ENCODE measurements at places on chromosomes 2 and 18.

DNA sequence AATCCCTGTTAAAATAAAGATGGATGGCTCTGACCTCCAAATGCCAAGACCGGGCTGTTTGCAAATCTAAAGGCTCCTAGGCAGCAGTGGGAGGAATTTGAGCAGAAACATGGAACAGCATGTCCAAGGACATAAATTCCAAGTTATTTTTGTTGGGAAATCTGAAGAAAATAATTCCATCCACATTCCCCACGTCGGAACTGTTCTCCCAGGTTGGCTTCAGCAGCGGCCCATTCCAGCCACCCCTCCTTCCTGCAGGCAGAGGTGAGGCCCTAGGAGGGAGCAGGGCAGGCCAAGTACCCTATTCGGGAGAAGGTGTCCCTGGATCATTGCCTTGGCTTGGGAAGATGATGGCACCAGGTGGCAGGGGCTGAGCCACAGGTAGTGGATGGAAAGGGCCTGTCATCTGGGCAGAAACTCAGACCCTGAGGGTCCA, 117.1 kb downstream of the CAPN13 start:
- DNase-seq: no peak

DNA sequence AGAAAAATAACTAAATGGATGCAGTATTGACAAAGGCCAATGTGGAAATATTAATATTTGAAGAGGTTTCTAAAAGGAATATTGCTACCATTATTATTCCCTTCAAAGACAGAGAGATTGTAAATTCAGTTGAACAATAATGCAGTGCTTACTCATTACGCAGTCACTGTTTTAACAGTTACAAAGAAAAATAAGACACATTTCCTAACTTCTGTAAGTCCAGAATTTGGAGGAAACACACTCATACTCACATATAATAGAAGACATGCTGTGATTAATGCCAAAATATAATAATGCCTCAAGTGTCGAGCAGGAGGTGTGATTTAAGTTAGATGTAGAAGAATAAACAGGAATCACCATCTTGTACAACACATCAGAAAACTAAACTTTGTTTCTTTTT, 389.2 kb downstream of the FBXO15 start:
- DNase-seq: no peak

DNA sequence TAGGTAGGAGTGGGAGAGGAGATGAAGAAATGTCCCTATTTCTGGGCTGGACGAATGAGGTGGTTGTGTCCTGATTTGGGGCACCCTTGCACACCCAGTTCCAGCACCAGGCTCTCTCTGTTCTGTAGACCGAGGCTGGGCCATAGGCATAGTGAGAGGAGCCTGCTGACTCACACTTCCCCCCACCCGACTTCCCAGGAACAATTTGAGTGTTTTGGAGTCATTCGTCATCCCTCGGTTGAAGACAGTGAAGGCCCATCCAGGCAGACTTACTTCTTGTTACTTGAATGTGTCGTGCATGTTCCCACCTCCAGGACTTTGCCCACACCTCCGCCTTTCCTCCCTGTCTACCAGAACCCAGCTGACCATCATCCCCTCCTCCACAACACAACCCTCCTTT, 179.1 kb downstream of the HAUS1 start:
- no peak for DNase-seq

DNA sequence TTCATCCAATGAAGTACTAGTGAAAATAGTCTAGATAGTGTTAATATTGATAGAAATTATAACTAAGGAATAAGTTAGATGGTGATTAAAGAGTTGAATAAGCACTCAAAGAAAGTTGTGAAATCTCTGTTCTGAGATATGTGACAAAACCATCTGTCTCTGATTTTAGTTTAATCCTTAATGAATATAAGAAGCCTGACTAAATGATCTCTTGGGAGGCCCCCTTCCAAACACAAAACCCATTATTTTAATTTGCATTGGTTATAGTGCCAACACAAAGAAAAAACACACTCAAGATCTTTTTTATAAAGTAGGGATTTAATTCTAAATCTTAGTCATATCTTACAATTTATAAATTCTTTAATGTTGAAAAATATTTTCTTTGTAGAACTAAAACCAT, 34.0 kb downstream of the SCN2A start:
- no peak for DNase-seq

DNA sequence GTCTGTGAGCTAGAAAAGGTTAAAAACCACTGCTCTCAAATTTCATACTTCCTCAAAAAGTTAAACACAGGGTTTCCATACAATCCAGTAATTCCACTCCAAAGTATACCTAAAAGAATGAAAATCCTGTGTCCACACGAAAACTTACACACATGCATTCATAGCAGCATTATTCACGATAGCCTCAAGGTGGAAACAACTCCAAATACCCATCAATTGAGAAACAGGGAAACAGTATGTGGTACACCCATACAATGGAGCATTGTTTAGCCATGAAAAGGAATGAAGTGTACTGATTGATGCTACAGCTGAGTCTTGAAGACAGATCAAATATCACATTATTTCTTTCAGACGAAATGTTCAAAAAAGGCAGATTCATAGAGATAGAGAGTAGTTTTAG, 36.7 kb downstream of the UXS1 start:
- no peak for DNase-seq

DNA sequence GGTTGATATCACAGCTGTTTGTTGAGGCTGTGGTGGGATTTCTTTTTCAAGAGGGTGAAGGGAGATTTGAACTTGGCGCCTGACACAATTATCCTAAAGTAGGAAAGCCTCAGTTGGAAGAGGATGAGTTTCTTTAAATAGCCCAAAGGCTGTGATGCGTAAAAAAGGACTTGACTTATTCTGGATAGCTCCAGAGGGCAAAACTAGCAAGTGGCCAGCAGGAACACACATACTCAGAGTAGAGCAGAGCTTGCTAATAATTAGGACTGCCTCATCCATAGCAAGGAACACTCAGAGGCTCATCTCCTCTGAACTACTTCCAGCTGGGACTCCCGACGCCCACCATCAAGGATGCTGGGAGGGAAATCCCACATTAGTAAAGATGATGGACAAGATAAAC, 74.0 kb downstream of the AFF3 start:
- no peak for DNase-seq

DNA sequence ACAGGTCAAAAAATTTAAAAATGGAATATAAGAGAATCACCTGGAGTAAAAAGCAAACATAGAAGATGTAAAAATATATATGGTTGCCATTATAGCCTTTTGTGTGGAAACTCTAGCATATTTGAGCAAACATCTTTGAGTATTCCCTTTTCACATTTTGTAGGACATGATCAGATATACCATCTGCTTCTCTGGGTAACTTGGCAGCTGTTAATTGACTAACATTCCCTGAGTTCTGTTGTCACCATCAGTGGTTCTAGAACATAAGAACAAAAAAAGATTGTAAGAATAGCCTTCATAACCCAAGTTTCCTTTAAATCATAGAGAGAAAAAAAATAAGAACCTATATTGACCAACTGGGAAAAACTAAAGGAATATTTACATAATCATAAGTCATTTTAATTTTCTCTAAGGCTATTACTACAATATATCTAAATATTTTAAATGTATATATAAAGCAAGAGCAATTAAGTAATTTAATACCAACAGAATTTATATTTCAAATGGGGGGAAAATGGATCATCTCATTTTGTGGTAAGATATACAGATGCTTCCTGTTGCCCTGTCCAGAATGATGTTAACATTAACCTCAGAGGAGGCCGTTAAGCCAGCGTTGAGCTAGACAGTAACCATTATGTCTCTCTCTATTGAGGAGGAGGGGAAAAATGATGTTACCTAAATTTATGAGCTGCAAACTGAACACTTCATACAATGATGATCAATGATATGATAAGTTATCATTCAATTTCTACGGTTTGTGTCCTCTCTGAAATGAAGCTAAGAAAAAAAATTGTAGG, 9.8 kb upstream of the INO80D start:
- DNase-seq: no peak

- DNase-seq: no peak
Observed at GRCh38 chr2:61670591-61671501, 132.7 kb upstream of the XPO1 start.

- no peak for DNase-seq
Observed at GRCh38 chr18:60018618-60019462, 119.0 kb downstream of the PMAIP1 start.

- no peak for DNase-seq
Observed at GRCh38 chr18:7577706-7578105, 10.6 kb downstream of the PTPRM start.

DNA sequence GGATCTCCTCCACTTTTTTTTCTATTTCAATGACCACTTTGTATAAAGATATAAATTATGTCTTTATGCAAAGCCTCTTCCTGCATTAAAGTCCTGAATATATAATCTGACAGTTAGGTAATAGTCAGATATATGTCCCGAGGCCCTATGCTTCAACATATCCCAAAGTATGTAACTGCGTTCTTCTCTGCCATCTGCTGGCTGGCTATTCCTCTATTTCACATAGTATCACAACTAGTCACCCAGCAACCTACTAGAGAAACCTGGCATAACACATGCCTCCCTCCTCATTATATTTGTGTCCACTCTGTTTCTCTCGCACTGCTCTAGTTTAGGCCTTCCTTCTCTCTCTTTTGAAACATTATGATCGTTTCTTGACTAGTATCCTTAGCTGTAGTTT, 640.8 kb downstream of the DPP10 start:
- DNase-seq: no peak

DNA sequence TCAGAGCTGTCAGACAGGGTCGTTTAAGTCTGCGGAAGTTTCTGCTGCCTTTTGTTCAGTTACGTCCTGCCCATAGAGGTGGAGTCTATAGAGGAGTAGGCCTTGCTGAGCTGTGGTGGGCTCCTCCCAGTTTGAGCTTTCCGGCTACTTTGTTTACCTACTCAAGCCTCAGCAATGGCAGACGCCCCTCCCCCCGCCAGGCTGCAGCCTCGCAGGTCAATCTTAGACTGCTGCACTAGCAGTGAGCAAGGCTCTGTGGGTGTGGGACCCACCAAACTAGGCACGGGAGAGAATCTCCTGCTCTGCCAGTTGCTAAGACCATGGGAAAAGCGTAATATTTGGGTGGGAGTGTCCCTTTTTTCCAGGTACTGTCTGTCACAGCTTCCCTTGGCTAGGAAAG, 86.5 kb downstream of the EFEMP1 start:
- DNase-seq: no peak

DNA sequence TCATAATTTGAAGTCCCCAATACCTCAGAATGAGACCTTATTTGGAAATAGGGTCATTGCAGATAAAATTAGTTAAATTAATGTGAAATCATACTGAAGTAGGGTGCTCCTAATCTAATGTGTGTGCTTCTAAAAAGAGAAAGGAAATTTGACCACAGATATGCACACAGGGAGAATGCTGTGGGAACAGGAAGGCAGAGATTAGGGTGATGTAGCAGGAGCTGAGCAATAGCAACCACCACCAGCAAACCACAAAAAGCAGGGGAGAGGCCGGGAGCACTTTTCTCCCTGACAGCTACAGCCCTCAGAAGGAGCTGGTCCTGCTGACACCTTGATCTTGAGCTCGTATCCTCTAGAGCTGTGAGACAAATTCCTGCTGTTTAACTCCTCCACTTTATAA, 24.6 kb upstream of the SCG2 start:
- no peak for DNase-seq

GRCh38 chr2:176814740-176815367, 397.7 kb upstream of the HNRNPA3 start:
- DNase-seq: no peak

- DNase-seq: no peak
Observed at GRCh38 chr18:9688036-9688741, 19.9 kb upstream of the RAB31 start.

- DNase-seq: no peak
Observed at GRCh38 chr18:56112013-56112749, 524.2 kb upstream of the TCF4 start.

- no peak for DNase-seq
Observed at GRCh38 chr18:61731693-61732376, 161.0 kb downstream of the RNF152 start.

GRCh38 chr2:66604326-66604725, 169.4 kb downstream of the MEIS1 start:
- DNase-seq: no peak

DNA sequence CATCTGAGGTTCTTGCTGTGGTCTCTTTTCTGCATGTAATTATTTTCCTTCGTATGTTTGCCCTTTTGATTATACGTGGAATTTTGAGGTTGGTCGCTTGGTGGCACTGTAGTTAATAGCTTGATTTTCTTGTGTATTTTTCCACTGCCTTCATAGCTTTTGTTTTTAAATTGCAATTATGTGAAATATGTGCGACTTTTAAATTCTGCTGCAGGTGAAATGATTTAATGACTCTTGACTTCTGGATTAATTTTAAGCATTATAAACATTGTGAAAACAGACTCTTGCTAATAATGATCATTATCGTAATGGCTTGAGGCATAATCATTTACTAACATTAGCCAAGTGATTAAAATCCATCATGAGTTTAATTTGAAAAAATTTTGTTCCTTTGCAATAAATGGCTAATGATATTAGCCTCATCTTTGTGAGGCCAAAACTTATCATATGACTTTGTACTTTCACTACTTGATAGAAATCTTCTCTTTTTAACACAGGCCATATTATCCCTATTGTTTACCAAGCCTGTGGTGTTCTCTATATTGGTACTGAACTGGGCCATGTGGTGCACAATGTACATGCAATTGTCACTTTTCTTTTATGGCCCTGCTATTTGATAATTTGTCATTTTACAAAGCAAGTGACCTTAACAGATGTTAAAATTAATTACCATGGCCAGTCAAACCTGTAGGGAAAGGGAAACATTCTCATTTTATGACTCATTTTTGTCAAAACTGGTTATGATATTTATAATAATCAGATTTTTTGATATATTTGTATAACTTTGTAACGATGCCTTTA, 62.8 kb upstream of the NEUROD1 start:
- peak; percentile 45 for DNase-seq

- DNase-seq: no peak
Observed at GRCh38 chr2:27320958-27321543, 1.8 kb downstream of the MPV17 start.

All from forelimb muscle (tissue), 1 donor.